NCI-H2107 (cell line): ENCODE measurements at places on chromosomes 4 and X.

GRCh38 chrX:13087322-13088155 is 43.1 kb upstream of the FAM9C start:
- DNase-seq = no peak

DNA sequence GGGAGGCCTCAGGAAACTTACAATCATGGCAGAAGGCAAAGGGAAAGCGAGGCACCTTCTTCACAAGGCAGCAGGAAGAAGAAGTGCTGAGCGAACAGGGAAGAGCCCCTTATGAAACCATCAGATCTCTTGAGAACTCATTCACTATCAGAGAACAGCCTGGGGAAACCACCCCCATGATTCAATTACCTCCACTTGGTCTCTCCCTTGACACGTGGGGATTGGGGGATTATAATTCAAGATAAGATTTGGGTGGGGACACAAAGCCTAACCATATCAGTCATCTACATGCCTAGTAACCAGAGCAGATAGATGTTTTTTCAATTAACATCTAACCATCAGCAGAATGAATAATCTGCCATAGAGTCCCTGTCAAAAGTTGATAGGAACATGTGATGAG is 30.4 kb downstream of the FAM13A start:
- no peak for DNase-seq

DNA sequence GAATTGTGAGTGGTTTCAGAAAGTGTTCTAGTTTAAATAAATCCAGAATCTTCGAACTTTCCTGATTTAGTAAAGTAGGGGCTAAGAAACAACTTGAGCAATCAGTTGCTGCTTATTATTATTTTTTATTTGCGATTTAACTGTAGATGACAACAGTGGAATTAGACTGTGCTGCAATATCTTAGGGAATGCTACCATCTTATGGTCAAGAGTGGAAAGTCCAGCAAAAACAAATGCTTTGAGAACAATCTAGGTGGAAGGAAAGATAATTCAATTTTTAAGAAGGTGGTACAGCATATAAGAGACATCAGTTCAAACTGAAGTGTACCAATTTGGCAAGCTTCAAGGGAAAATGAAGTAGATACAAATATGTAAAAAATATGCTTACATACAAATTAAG is 73.3 kb downstream of the CYLC1 start:
- no peak for DNase-seq

GRCh38 chr4:49063670-49064069 is 77.6 kb downstream of the CWH43 start:
- DNase-seq = no peak

- DNase-seq = no peak
These were observed 69.9 kb downstream of the LARP7 start for GRCh38 chr4:112706840-112707207.

GRCh38 chr4:57109847-57110639 is at the start of gene IGFBP7:
IGFBP7 (minus strand) TSS chr4:57110385; CDS start chr4:57110351, 34 bp downstream.
- DNase-seq = no peak

DNA sequence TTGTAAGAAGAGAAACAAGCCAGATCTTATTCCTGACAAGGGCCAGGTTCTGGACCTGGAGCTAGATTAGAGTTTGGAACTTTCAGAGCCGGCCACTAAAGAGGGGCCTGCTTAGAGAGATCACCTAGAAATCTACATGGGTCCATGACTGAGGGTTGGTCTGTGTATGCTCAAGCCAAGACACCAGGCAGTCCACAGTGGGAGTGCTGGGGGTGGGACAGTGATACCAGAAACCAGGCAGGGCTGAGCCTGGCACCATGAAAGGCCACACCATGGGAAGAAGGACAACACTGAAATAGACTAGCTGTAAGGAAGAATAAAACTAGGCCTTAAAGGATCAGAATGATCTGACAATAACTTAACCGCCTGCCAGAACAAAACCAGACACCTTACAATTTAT is 267.3 kb downstream of the ADAMTS3 start:
- DNase-seq = no peak

DNA sequence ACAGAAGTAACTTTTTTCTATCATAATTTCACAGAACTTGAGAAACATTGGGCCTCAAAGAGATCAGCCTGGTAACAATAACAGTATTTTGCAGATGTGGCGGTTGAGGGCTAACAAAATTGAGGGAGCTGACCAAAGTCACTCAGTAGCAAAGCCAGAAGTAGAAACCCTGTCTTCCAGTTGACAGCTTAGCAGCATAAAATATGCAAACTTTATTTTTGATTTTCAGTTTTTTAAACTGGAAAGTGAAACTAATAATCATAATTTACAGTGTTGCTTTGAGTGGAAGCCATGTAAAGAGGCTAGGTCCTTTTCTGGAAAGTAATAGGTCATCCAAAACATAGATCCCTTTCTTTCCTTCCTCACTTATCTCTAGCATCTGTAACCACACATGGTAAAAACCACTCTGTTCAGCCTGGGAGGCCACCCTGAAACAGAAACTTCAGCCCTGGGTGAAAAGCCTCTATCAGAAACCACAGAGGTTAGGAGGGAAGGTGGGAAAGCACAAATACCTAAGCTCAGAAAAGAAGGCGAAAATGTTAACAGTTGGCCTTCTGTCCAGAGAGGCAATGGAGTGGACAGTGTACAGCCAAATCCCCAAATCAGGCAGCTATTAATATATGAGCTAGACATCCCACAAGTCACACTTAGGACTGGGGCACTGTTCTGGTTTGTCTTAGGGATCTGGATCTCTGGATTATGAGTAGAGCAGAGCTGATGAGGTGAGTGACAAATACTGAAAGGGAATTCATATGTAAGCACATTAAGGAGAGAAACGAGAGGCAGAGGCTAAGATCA is 61.1 kb upstream of the ARSJ start:
- DNase-seq = no peak

- DNase-seq = no peak
These were observed 68.3 kb downstream of the CRMP1 start for GRCh38 chr4:5824635-5825034.

- DNase-seq = no peak
These were observed 959.6 kb upstream of the NDST4 start for GRCh38 chr4:116073051-116073450.

GRCh38 chrX:137573324-137574101 is 7.6 kb downstream of the ZIC3 start:
- no peak for DNase-seq

DNA sequence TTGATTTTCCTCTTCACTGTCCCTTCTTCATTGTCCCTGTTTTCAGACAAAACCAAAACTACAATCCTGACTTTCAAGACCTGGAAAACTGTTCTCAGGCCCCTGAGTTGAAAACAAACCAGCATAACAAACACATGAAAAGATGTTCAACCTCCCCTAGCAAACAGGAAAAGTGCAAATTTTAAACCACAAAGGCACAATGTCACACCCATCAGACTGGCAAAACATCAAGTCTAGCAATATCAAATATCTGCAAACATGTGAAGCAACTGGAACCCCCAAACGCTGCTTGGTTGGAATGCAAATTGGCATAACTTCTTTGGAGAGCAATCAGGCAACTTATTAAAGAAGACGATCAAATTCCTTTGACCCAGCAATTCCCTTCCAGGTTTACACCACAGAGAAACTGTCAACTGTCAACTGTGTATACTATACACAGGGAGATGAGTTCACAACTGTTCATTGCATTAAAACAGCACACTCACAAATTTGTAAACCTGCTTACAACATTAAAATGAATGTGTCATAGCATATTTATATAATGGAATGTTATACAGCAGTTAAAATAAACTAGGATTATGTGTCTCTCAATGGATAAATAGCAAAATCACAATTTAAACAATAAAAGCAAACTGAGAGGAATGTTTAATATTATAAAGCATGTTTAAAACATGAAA is 7.0 kb downstream of the USP46 start:
- no peak for DNase-seq

GRCh38 chr4:141610365-141610764 is 26.0 kb upstream of the IL15 start:
- DNase-seq = no peak

DNA sequence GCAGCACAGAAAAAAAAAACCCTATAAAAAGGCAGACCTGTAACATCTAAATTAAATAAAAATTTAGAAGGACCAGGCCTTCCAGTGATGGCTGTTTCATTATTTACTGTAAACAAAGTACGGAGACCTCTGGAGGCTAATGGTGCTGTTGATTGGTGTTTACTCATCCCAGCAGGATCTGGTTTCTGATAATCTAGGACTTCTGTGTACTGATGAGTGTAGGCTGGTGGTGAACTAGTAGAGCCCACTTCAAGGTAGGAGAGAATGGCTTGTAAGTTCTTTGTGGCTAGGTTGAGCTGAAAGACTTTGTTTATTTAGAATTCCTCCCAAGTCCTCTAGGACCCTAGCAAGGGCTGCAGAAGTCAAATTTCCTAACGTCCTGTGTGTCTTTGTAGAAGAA is 398.1 kb upstream of the PITX2 start:
- DNase-seq = no peak

- DNase-seq = no peak
These were observed 24.8 kb upstream of the AFAP1 start for GRCh38 chr4:7964459-7964858.
